ENCODE measurements at places on chromosomes 7 and 10. TPM values are rescaled to one million over a fixed set of nuclear protein-coding genes. Genes with fewer than 3 reads are reported as not detected.

The ARPC1B gene
- 126 TPM for total RNA-seq

The CDHR3 gene
- total RNA-seq: 9.5 TPM

The CACNB2 gene
- total RNA-seq: 1.0 TPM

The RSU1 gene
- 64.9 TPM for total RNA-seq

The HTRA1 gene
- 14.5 TPM for total RNA-seq

The SPDYE11 gene
- not detected for total RNA-seq

The C10orf53 gene
- not detected for total RNA-seq
